ENCODE measurements at places on chromosomes 7 and 10.
A peak's percentile ranks its signal among the peaks of the same experiment; 100 is the strongest.

DNA sequence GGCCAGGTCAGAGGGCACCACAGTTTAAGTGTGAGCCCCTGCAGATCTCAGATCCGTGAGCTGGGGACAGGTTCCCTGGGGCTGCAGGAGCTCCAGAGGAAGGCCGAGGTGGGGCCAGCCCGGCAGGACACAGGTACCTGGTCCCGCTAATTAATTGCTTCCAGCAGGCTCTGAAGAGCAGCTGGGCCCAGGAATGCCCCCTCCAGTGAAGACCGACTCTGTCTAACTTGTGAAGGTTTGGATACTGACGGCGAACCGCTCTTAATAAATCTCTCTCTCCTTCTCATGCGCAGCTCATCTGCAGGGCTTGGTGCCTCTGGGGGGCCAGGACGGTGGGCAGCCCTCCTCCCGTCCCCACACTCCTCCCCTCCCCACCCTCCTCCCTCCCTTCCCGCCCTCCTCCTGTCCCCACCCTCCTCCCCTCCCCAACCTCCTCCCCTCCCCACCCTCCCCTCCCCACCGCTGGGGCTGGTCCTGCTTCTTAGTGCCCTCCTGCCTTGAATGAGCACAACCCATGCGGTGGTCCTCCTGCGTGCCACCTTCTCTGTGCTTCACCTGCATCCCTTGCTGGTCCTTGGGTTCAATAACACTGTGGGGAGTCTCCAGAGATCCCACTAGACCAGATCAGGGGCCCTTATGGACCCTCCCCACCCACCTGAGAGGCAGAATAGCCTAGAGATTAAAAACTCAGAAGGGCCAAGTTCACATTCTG, 38.3 kb downstream of the PDGFA start:
- DNase-seq = no peak

DNA sequence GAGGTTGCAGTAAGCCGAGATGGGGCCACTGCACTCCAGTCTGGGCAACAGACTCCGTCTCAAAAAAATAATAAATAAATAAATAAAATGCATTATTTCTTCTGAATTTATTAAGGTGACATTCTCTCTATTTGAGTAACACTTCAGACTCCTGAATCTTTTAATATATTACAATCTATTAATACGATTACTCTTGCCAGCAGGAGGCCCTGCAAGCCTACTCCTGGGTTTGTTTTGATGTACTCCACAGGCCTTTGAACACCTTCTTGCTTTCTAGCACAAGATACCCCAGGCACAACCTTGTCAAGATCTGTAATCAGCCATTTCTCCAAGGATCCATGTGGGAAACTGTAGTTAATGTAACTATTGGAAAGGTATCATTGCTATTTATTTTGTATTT, 63.5 kb downstream of the COBL start:
- no peak for DNase-seq

DNA sequence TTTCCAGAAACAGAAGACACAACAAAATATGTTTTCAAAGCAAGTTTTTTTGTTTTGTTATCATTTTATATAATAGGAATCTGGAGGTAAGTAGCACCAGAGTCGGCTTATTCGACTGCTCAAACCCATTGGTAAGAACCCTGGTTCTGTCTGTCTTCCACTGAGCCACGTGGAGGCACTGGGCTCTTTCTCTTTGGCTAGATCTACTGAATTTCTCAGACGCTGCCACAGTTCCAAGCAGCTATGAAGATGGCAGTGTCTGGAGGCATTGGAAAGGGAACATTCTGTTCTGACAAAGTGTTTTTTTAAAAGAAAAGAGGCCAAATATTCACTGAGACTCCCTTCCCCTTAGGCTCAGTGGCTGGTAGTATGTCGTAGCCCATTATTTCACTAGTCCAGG, 338.8 kb downstream of the NRG3 start:
- no peak for DNase-seq

GRCh38 chr10:30765022-30765615, 135.6 kb upstream of the LYZL2 start:
- no peak for DNase-seq

DNA sequence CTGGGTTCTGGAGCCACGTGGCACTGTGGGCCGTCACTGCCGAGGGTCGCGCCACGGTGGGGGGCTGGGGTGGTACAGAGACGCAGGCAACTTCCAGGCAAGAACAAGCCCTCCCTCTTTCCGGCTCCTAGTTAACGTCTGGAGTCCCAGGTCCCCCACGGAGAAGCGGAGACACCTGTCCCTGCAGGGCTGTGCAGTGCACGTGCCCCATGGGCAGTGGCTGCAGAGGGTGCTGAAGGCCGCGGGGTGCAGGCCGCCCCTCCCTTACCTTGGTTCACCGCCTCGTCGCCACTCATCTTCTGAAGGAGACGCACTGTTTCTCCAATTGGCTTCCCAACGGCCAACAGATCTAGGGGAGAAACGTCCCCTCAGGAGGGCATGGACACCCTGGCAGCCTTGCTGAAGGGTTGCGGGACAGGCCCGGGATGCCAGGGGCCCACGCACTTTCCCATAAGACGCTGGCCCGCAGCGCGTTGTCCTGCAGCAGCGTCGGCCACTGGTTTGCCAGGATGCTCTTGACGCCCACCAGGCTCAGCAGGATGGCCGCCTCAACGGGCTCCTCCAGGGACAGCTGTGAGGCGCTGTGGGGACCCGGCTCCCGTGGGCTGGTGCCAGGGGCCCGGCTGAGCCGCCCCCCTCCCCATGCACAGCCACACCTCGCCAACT, 24.3 kb upstream of the NKX6-2 start:
- no peak for DNase-seq

DNA sequence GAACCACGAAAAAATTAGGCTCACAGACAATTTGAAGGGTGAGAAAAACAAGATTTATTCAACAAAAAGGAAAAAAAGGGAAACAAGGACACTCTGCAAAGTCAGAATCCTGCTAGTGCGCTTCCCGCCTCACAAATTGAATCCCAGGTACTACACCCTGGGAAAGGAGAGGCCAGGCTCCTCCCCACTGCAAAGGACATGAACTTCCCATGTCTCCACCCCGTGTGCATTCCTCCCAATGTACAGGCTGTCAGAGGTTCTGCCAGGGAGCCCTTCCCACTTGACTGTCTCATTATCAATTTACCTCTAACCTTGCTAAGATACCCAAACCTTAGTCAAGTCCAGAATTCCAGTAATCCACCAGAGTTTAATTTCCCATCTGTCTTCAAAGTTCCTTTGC, 70.4 kb upstream of the CDK1 start:
- DNase-seq = no peak

DNA sequence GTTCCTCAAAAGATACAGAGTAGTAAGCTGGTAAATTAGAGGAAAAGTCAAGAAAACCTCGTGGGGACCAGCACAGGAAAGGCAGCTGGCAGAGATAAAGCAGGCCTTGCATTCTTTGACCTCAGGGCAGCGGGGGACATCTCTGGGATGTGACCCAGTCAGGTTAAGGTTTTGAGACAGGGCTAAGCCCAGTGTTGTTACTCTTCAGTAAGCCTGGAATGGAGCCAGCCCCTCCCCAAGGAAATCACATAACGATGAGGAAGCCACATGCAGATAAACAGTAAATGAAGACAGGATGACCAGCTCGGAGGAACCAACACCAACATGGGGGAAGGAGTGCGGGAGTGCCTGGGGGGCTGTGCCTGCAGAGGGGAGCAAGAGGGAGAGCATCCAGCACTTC, 99.6 kb downstream of the JAZF1 start:
- no peak for DNase-seq

DNA sequence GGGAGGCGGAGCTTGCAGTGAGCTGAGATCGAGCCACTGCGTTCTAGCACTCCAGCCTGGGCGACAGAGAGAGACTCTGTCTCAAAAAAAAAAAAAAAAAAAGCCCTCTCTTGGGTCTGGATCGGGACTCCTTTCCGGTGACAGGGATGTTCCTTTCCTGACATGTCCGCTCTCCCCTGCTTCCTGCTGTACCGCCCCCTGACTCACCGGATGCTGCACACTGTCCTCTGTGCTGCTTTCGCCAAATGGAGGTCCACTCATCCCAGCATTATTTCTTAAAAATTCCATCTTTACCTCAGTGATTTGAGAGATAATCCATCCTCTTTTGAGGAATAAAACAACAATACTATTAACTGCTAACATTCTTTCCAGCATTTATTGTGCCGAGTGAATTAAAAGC, 113.8 kb upstream of the EEPD1 start:
- no peak for DNase-seq

DNA sequence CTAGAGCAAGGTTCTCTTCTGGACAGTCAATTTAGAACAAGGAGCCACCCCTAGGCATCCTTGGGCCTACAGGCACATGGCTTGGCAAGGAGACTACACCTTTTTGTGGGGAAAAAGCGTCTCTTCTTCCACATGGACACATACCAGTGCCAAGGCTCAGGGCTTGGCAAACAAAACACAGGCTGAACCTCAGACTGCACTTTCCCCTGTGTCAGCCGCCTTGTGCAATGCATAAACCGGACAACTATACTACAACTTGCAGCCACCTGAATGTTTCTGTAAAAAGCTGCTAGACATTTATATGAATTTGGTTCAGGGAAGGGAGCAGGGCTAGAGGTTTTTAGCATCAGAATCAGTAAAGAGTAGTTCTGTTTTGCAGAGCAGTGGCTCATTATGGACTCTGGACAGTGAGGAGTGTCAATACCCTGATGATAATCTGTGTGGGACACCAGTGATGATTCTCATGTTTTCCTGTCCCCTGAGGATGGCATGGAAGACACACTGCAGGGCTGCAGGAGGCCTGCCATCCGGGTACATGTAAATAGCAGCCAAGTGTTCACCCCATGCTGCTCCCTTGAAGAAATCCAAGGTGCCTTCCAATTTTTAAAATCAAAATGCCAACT, 118.9 kb downstream of the GATA3 start:
- no peak for DNase-seq

DNA sequence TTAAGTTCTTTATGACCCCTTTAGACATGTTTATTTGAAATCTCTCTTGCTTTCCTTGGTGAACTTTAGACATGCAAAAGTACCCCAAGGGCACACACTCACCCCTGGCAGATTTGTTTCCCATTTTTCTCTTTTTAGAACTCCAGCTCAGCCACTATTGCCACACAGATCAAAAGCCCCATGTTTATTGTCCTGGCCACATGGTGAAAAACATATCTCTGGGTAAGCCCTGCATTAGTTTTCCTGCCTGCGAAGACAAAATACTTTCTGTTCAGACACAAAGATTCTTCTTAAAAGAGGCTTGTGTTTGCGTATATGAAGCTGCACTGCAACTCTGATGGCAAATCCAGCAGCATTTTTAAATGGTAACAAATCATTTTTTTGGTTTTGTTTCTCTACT, 200.0 kb downstream of the POLR1F start:
- DNase-seq = no peak

DNA sequence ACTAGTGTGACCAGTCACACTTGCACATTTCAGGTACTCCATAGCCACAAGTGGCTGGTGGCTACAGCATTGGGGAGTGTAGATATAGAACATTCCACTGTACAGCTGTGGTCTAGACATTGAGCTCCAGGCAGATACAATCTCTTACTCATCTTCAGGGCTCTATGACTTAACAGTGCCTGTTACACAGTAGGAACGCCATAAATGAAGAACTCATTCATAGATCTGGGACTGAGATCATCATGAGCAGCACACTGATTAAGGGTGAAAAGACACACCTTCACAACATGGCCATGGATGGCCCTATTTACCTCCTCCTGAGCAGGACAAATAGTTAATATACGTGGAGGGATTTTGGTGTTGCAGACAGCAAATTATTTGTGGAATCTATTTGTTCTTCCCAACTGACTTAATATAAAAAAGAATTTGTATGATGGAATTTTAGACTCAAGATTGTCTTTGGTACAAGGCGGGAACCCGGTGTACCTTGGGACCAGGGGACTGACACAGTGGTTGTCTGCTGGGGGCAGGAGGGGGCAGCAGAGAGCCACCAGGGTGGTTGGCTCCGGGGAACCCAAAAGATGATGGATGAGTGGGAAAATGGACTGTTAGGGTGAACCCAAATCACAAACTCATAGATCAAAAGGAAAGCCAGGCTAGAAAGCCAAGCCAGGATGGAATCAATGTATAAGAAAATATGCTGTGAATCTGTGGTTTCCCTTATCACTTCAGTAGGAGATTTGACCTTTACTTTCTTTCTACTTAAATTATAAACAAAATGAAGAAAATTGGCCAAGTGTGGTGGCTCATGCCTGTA, 24.3 kb upstream of the CPA2 start:
- peak; percentile 45 for DNase-seq

DNA sequence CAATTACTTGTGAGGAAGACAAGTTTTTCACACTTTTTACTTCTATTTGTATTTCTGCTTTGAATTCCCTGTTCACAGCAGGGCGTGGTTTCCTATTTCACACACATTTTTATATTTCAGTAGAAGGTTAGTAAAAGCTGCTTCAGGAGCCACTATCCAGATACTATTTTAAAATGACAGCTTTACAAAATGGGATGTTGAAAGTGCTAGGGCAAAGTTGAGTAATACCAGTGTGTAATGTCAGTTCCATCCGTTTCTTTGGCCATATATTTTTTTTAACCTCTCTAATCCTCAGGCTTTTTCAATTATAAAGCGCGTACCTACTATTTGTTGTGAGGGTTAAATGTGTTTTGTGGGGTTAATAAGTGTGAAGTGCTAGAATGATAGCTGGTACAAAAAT, 276.6 kb downstream of the GPR158 start:
- no peak for DNase-seq

- DNase-seq = no peak
Measured at GRCh38 chr7:133053321-133053891, 28.5 kb downstream of the CHCHD3 start.

DNA sequence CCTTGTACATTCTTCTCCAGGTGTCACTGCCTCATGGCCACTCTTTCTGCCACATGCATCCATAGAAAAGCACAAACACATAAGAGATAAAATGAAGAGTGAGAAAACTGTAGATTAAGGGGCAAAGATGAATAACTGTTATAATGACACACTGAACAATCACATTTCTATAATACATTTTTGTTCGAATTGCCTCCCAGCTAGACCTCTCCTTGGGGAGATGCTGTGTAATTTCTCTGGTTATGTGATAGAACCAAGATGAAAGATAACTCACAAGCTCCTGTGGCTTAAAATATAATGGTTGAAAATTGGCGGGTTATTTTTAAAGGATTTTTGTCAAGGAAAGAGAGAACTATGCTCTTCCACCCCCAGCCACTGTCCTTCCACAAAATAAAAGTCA, 60.2 kb upstream of the STEAP1 start:
- DNase-seq = no peak

DNA sequence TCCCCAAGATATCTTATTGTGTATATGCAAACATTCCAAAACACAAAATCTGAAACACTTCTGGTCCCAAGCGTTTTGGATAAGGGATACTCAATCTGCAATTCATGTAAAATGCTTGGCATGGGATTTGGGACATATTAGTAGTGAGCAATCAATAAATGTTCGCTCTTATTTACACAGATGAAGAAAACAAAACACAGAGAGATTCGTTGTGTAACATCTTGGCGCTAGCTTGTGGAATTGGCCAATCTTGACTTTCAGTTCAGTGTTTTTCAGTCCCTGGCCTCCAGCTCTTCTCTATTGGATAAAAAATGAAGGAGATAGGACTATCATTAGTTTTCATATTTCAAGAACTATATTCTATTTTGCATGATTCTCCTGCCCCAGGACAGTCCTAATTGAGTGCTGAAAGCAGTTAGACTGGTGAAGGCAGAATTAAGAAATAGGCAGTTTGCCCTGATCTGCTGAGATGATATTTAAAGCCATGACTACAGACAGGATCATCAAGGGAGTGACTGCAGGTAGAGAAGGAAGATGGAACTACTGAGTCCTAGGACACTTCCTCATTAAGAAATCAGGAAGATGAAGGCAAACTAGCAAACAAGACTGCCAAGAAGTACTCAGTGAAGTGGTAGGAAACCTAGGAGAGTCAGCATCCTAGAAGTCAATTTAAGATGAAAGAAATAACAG, 1.8 kb downstream of the PNLIPRP3 start:
- DNase-seq = no peak
